Esophagus squamous epithelium (tissue), 5 donors: ENCODE measurements at places on chromosomes 12 and 14.

DNA sequence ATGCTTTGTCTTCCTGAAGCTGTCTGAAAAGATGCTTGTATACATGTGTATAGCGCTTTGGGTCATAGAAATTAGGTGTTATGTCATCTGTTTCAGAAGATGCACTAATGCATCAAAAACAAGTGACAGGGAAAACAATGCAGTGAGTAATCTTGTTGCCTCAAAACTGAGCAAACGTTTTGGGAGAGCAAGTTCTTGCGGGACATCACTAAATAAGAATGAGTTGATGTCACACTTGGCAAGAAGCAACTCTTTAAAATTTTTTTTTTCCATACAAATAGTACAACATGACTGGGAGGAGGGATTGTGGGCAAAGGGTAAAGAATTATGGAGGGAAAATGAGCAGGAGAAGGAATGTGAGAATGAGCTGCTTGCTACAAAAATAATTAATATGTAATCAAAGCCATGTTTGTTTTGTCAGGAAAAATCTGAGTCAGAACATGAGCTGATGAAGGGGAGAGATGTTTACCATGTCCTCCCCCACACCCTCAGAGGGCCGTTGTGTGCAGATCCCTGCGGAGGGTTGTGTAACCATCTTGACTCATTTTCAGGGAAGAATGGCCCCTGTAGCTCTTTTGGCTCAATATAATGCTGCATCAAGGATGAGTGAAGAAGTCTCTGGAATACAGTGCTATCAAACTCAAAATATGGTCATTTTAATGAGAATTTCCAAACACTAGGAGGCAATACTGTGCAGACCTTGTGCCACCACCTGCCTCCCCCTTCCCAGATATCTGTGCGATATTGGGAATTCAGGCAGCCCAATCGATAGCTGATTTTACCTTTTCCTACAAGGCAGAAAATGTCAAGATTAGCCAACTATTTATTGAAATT is 41.4 kb downstream of the BORCS5 start:
- no peak for DNase-seq

DNA sequence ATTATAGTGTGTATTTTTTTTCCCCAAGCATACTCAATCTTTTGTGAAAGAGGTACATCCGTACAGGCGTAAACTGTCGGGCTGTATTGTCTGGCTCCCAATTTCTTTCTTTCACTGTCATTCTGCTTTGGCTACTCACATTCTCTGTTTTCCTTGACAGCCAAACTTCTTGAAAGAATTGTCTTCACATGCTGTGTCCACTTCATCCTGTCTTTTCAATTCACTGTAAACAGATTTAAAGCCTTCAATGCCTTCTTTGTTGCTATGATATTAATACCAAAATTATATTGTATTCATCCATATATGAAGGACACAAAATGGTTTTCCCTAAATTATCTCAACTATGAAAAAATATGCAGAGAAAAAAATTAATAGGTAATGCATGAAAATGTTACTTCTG is 6.0 kb upstream of the ATP23 start:
- no peak for DNase-seq

DNA sequence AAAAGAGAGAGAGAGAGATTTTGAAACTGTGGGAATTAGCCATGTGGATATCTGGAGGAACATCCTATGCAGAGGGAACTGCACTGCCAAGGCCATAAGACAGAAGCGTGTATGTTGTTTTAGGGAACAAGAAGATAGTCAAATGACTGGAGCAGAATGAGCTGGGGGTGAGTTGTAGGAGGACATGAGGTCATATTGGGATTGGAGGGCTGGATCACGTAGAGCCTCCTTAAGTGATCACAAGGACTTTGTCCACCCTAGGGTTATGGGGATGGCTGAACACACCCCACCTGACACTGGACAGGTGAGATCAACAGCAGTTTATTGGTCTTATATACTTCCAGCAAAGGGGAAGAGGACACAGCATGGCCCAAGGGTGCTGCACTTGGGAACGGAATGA is 8.2 kb upstream of the CGRRF1 start:
- DNase-seq = no peak

DNA sequence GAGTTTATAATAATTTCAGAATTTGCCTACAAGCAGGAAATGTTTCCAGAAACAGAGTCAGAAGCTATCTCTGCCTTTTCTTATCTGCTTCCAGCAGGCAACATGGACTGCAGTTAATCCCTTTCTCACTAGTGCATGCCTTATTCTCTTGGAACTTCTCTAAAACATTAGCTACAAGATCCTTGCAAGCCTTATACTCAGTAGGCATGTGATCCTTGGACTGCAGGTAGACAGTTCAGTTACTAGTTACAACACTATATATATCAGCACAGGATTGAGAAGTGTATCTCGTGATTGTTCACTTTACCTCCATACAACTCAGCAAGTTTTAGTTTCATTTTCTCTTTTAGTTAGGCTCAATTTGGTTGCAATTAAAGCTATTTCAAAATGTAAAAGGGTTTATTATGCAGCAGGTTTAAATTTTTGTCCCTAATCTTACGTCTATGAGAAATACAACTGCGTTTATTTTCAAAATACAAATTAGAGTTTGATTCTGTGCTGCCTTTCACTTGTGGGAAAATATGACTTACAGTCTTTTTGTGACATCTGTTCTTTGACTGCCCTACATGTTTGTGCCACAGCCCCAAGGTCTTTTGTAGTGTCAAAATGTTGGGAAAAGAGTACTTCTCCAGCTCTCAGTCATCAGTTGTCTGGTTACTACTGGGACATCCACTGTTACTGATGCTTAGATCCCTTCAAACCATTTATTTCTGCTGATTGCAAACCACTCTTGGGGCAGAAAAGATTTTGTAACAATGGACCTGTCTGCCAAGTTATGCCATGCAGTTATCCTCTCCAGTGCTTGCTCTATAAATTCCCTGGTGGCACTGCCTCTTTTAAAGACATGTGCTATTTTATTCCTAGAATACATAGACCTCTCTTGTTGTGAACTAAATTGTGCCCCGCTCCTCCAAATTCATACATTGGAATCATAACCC is 709.0 kb upstream of the FOXG1 start:
- DNase-seq = no peak

DNA sequence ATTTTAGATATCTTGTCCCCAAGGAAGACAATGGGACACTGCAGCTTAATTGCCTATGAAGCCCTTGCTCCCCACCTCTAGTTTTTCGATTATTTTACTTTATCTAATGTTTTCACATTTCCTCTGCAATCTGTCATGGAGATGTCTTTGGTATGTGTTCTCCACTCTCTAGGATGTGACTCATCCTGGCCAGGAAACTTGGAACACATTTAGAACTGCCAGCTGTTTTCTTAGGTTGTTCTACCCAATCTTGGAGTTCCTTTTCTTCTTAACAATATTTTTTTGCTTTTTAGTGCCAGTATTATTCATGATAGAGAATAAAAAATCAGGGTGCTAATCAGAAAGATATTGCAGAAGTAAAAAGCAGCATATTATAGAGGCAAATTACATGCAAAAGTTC is 101.7 kb upstream of the CLEC14A start:
- DNase-seq = no peak

DNA sequence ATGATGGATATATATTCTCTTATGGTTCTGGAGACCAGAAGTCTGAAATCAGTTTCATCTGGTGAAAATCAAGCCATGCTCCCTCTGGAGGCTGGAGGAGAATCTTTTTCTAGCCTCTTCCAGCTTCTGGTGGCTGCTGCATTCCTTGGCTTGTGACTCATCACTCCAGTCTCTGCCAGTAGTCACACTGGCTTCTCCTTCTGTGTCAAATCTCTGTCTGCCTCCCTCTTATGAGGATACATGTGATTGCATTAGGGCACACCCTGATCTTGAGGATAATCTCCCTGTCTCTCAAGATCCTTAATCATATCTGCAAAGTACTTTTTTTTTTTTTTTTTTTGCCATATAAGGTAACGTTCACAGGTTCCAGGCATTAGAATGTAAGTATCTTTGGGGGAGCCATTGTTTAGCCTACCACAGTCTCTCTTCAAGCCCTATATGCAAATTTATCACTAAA is 17.7 kb downstream of the DNAL1 start:
- no peak for DNase-seq

DNA sequence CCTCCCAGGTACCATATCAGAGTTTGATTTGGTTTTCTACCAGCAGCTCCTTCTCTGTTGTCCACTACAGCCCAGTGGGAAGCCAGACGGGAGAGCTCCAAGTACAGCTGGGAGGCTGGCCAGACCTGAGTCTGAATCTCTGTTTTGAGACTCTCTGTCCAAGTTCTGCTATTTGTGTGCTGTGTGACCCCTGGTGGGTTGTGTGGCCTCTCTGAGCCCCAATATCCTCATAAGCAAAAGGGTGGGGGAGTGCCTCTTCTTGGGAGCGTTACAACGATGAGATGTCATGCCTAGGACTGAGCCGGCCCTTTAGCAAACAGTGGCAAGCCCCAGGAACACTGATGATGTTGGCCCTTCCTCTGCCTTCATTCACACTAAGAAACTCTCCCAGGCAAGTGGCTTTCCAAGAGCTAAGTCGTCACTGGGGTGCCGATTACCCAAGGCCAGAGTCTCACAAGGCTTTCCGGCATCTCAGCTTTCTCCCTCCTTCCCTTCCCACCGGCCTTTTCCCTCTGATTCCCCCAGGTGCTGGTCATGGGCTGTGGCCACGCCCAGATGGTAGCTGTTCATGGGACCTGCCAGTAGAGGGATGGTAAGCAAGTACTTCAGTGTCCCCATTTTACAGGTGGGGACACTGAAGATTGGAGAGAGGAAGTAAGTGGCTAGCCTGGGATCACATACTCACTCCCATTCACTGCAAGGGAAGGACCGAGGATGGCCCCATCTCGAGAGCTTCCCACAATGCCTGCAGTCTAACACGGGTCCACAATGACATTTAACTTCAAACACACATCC is 47.7 kb downstream of the BCL11B start:
- DNase-seq = no peak

- DNase-seq = no peak
Measured at GRCh38 chr12:132191715-132192553, 47.7 kb downstream of the NOC4L start.

DNA sequence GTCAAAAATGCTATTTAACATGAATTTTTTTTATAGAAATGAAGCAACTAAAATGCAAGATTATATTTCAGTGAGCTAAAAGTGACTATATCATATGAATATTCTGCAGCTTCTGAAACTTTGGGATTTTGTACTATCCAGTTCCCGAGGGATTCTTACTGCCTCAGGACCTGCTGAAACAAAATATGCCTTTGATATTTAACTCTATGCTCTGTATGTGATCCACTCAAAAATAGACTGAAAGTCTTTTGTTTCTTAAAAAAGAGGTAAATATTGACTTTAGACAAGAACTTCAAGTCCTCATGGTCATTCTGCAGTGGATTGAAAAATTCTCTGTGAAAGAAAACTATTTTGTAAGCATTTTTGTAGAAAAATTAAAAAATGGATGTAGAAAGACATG is 22.4 kb downstream of the CNTN1 start:
- no peak for DNase-seq

GRCh38 chr14:32933629-32934072 is 5.0 kb upstream of the NPAS3 start:
- no peak for DNase-seq

- DNase-seq = no peak
Measured at GRCh38 chr14:99275222-99275584, 3.2 kb upstream of the BCL11B start.

- DNase-seq = no peak
Measured at GRCh38 chr14:30569216-30569902, 10.4 kb downstream of the G2E3 start.

DNA sequence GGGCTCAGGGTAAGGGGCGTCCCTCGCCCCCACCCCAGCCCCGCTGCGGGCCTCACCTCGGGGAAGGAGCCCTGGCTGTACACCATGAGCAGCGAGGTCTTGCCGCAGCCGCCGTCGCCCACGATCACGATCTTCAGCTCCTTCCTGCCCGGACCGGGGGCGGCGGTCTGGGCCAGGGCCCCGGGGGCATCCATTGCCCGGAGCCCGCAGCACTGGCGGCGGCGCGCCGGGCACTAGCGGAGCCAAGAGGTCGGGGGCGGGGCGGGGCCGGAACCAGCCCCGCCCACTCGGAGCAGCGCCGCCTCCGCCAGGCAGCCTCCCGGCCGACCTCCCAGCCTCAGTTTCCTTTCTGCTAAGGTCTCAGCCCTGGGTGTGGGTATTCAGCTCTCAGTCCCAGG is at the start of gene RHOF:
TSS of gene RHOF (minus strand) at position 249 of the 398 bp plus-strand sequence. CDS start at position 194, 55 bp downstream.
- DNase-seq = no peak

DNA sequence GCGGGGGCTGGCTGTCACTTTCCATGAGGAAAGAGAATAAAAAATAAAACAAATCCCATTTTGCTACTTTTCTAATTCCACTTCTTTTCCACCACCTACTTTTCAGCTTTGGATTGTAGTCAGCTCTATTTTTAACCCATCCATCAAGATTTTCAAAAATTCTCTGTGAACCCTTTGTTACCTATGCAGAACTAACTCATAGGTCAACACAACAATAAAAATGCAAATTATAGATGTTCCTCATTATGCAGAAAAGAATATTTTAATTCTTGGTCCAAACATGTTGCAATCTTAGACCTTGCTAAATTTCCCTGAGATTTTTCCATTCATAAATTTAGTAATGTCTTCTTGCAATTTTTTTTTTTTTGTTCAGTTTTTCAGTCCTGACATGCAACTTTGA is 454.5 kb downstream of the ADAMTS20 start:
- DNase-seq = no peak

- DNase-seq = no peak
Measured at GRCh38 chr12:127284870-127285431, 982.0 kb upstream of the TMEM132C start.

- DNase-seq = no peak
Measured at GRCh38 chr12:47783024-47783755, 10.2 kb downstream of the SLC48A1 start.
